ENCODE measurements at places on chromosomes 2 and 18.

DNA sequence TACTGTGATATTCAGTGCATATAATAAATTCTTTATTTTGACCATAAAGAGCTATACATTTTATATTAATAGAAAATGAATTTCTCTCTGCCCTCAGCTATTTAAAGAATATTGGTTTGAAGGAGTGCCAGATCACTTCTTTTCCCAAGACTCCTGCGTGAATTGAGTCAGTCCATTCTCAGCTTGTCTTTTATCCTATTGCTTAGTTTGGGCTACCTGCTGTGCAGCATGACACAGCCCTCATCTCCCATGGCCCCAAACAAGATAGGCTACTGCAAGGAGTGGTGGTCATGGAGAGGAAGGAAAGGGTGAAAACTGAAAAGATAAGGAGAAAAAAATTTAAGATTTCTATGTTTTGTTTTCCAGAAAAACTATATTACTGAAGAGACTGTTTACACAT, 10.1 kb upstream of the FBXO11 start:
- DNase-seq, result no peak

GRCh38 chr2:181149056-181149455, 168.7 kb downstream of the UBE2E3 start:
- no peak for DNase-seq

GRCh38 chr2:235864302-235864701, 303.9 kb downstream of the GBX2 start:
- DNase-seq, result no peak

DNA sequence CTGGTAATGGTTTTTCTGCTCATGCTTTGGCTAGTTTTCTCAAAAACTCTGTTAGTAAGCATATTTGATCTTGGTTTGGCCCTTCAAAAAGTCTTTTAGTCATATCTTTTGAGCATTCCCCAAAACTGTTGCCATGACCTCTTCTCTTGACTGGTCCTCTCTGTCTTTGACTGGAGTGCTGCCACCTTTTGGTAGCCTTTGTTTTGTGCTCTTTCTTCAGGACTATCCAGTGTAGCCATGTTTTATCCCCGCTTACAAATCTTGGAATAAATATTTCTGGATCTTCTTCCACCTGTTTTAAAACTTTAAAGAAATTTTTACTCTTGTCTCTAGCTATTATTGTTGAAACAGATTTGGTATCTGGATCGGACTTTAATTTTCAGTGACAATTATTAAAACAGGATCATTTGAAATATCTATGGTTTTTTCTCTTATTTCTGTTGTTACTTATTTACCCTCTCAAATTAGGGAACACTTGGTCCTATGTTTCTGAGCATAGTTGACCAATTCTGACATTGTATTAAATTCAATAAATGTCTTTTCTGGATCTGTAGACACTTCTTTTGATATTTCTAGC, 965 bp upstream of the ELOA2 start:
- DNase-seq, result no peak

DNA sequence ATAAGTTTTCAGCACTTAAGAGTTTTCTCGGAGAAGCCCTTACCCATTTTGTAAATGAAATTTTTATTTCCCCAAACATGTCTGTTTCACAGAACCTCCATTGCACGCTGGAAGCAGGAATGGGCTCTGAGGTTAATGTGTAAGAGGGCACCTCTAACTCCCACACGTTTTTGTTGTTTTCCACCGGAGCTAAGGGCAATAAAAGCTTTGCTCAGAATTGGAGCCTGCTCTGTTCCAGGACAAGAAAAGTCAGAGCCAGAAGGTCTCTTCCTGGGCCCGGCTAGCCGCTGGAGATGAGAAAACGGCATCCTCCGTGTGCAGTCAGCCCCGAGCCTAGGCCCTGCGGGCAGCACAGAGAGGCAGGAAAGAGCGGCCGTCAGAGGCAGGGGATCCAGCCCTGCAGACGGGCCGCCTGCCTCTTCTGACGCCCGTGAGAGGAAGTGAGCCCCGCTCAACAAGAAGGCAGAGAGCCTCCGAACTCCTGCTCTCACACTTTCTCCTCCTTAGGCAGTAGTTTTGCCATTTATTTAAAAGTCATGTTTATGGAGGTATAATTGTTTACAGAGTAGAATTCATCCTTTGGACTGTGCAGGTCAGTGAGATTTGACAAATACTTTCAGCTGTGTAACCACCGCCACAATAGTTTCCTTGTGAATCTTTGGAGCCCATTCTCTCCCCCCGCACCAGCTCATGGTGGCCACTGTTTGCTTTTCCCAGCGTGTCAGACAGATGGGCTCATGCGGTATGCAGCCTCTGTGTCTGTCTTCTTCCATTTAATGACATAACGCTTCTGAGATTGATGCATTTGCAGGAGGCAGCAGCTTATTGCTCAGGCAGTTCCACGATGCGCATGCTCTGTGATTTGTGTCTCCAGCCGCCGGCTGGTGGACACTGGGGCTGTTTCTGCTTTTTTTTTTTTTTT, 117.3 kb downstream of the GALR1 start:
- no peak for DNase-seq

GRCh38 chr18:58335223-58335622, 291.2 kb downstream of the NEDD4L start:
- no peak for DNase-seq

DNA sequence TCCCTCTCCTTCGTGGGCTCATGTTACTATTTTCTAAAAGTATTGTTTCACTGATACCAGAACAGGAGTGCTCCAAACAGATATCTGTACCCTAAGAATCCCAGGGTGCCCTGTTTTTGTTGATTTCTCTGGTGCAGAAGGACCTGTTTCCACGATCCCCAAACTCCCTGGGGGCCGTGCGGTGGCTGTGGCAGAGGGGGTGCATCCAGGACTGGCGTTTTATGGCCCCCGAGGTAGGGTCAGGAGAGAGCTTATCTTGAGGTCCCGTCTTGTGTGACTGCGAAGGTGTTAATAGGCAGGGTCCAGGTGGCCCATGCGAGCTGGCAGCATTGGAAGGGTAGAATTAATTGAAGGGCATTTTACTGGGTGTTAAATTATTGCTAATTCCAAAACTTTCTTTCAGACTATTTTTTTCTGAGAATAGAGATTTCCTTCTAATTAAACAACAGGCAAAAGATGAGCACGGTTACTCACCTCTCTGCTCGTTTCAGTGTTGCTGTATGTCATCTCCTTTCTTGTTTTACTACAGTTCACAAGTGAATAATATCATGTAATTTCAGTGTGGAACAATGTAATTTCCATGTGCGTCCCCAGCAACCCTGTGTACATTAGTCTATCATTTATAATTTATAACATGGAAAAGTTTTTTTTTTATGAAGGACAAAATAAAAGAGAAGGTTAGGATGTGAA, 8.2 kb downstream of the TWIST2 start:
- DNase-seq, result no peak

GRCh38 chr2:219968685-219969345, 341.4 kb downstream of the SLC4A3 start:
- DNase-seq, result no peak

DNA sequence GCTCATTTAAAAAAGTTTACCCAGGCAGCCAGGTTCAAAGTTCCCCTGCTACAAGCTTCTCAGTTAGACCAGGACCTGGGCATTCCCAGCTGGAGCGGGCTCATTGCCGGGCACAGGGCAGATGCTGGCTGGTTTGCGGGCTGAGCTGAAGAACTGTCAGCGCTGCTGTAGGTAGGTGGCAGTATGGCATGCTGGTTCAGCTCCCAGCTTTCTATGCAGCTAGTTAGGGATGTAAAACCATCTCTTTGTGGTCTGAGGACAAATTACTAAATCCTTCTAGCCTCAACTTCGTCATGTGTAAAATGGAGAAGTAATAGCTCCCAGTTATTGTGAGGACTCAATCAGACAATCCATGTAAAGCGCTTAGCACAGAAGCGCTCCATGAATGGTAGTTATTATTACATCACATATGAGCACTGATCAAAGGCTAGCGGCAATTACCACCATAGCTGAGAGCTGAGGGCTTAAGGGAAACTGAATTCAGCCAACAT, 2.4 kb upstream of the LDLRAD4 start:
- DNase-seq, result no peak

GRCh38 chr2:237497838-237498186, 10.8 kb downstream of the MLPH start:
- DNase-seq, result no peak

- DNase-seq, result no peak
These were observed 20.5 kb downstream of the CFAP65 start for GRCh38 chr2:219020604-219021365.

All from T-helper 2 cell (primary cell).